Cardiac muscle cell (in vitro differentiated cells and primary cell): ENCODE measurements at places on chromosomes 6 and 20. TPM values are rescaled to one million over a fixed set of nuclear protein-coding genes. Genes with fewer than 3 reads are reported as not detected.

Gene SMOC2
- 1.9 and 4.1 TPM in 2 replicates for polyA plus RNA-seq

Gene HECA
- 8.7 and 19.6 TPM in 2 replicates for polyA plus RNA-seq

Gene TFAP2D
- polyA plus RNA-seq = not detected in 2 replicates

Gene TLDC2
- not detected in 2 replicates for polyA plus RNA-seq

Gene NTSR1
- 0.34 TPM in 1 of 2 replicates, not detected in the other for polyA plus RNA-seq

Gene TCF21
- polyA plus RNA-seq = 1.8 and 4.0 TPM in 2 replicates

Gene SEMG1
- not detected in 2 replicates for polyA plus RNA-seq

Gene TNF
- 0.14 TPM in 1 of 2 replicates, not detected in the other for polyA plus RNA-seq

Gene TOX2
- polyA plus RNA-seq = 0.32 and 0.84 TPM in 2 replicates

Gene KHDRBS2
- 1.3 and 3.7 TPM in 2 replicates for polyA plus RNA-seq

Gene CASS4
- polyA plus RNA-seq = not detected in 2 replicates

Gene GPR6
- not detected in 2 replicates for polyA plus RNA-seq

Gene RAB44
- polyA plus RNA-seq = not detected in 2 replicates
